ENCODE measurements at places on chromosomes 5 and 9.

GRCh38 chr5:16803831-16804230 is 132.3 kb downstream of the MYO10 start:
- DNase-seq = no peak

DNA sequence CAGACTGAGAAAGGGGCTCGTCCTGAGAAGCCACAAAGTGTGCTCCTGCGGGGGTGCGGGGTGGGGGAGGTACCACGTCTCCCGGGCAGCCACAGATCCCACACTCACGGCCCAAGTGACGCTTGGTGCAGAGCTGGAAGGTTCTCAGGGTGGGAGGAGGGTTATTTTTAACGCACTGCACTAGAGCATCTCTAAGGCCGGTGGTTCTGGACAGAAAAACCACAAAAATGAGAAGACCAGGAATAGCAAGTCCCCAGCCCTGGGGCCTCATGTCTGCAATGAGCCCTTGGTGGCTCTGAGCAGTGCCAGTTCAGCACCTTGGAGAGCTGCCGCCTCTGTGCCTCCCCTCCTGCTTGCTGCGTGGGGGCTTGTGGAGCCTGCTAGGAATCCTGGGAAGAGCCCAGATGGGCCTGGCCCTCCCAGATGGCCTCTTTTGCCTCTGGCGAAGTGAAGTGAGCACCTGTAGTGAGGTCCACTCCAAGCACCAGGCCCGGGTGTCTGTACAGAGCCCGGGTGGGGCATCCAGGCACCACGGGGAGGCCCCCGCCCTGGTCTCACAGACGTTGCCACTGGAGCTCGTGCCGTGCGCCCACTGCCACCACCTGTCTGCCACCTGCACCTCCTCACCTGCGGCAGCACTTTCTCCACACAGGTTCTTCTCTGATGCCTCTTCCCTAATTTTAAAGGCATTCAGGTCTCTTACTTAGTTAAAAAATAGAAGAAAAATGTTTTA is 48.9 kb upstream of the CACNA1B start:
- no peak for DNase-seq

DNA sequence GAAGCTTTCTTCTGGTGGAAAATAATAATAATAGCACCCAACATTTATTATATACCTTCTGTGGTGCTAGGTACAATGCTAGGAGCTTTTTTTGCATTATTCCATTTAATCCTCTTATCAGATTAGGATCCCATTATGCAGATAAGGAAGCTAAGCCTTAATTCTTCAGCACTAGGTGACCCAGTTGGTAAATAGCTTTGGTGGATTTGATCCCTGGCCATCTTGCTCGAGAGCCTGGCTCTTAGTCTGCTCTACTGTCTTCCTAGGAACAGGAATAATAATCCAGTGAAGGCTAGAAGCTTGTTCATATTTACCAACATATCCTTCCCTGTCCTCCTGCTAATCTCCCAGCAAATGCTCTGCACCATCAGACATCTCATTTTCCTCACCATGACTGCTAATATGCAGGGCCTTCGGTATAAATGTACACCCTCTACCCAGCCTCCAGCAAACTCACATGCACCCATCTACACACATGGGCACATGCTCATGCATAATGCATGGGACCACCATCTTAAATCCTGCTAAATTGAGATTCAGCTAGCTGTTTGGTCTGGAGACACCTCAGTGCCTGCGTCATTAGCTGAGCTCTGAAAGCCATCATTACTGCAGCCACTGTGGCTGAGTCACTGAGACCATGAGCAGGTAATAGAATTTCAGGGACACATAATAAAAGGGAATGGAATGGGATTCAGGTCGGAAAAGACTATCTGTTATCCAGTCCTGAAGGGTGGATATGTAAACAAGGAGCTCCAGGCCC is 87.5 kb downstream of the TRIM32 start:
- DNase-seq = no peak

GRCh38 chr5:56561-57290 is 35.2 kb upstream of the PLEKHG4B start:
- no peak for DNase-seq

GRCh38 chr5:167511-167910 is 23.8 kb upstream of the LRRC14B start:
- DNase-seq = peak; percentile 83
